Tibial nerve (tissue), 4 donors: ENCODE measurements at places on chromosomes 1 and 21.

GRCh38 chr21:21714426-21714825, 716.2 kb downstream of the NCAM2 start:
- DNase-seq, result no peak

GRCh38 chr1:162498496-162498810, 835 bp downstream of the UHMK1 start:
- DNase-seq, result no peak

GRCh38 chr1:197911857-197912696, 5.1 kb upstream of the LHX9 start:
- no peak for DNase-seq

DNA sequence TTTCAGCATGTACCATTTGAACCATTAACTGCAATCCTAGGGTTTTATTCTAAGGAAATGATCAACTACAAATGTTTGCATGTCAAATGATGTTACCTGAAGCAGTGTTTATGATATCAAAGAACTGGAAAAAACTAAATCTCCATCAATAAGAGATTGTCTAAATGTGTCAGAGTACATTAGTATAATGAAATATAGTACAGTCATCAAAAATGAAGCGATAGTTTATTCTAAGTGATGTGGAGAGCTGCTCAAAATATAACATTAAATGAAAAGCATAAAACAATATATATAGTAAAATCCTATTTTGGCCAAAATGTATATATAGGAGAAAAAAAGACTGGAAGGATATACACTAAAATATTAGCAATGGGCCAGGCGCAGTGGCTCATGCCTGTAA, 24.0 kb downstream of the AKNAD1 start:
- no peak for DNase-seq

DNA sequence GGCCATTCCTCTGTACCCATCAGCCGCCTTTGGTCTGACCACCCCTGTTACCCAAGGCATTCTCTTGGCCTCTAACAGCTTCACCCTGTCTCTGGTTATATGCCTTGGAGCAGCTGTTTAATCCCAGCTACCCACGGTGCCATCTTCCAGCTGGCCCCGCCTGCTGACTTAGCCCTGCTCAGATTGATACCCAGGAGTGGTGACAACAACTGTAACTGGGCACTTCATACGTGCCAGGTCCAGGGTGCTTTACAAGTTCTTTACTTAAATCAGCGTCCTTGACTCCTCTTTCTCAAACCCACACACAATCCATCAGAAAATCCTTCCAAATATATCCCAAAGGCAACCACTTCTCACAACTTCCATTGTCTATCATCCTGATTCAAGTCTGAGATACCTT, 37.2 kb upstream of the HMGB4 start:
- DNase-seq, result no peak
